Colonic mucosa (tissue), 4 donors: ENCODE measurements at places on chromosomes 6 and 20.

- no peak for DNase-seq
Observed at GRCh38 chr6:109515781-109516409, 32.9 kb upstream of the ZBTB24 start.

GRCh38 chr6:131717836-131718542 is 7.2 kb upstream of the CTAGE9 start:
- no peak for DNase-seq

DNA sequence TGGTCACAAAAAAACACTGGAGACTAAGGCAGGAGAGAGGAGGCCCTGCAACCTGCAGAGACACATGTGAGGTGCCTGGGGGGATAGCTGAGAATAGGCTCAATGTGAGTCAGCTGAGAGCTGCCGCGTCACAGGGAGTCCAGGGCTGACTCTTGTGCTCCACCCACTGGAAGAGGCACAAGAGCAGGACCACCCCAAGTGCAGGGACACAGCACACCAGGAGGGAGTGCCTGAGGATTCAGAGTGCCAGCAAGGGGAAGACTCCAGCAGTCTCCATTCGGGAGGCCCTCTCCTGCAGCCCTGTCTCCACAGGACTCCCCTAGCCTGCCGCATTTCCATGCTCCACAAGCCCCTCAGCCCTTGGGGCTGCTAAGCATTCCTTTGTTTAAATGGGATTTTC is 105.5 kb downstream of the HUS1B start:
- DNase-seq = no peak

DNA sequence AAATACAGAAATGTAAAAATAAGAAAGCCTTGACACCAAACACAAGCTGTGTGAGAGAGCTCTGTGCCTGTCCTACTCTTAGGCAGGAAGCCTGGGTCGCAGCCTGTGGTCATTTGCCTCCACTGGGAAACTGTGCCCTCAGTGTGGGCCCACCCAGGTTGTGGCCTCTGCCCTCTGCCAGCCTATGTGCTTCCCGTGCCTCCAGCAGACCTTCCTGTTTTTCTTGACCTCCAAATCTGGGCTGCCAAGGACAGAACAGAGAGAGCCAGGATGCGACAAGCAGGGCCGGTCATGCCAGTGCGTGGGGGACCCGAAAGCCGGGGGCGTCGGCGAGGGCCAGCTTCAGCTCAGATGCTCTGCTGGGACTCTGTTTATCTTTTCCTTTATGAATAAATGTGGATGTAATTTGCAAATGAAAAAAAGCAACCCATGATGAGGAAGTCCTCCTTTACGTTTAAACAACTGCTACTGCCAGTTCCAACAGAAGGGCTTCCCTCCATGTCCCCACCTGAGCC is 189.2 kb upstream of the EXOC2 start:
- DNase-seq = no peak

DNA sequence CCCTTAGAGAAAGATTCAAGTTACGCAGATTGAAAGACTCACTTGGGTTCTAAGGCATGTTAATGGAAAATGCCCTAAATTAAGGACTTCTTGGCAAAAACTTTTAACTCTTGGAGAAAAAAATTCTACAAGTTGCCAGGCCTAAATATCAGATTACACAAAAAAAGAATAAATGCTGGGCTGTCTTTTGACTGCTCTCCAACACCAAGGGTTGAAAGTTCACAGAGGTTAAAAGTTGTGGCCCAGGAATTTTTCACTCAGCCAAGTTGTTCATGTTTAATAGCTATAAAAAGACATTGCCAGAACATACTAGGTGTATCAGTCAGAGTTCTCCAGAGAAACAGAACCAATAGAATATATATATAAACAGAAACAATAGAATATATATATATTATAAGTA is 268.4 kb upstream of the PRND start:
- DNase-seq = no peak

DNA sequence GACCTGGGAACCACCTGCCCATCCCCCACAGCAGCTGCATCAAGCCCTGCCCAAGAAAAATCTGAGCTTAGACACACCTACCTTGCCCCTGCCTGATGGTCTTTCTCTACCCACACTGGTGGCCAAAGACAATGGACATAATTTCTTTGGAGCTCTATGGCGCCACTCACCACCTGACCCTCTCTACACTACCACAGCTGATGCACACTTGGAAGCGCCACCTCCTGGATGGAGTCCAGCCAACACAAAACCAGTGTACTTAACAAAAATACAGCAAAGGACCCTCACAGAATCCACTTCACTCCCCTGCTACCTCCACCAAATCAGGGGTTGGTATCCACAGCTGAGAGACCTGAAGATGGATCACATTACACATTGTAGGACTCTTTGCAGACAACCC is 39.7 kb upstream of the CLVS2 start:
- DNase-seq = no peak

- no peak for DNase-seq
Observed at GRCh38 chr20:50605136-50605535, 86.2 kb downstream of the RIPOR3 start.

- DNase-seq = no peak
Observed at GRCh38 chr6:150516199-150516598, 83.5 kb upstream of the PLEKHG1 start.

GRCh38 chr6:42393339-42393738 is 58.4 kb downstream of the TRERF1 start:
- DNase-seq = peak; percentile 53

GRCh38 chr20:61050336-61050890 is 201.6 kb upstream of the CDH4 start:
- DNase-seq = no peak

- no peak for DNase-seq
Observed at GRCh38 chr20:23368316-23369071, 6.5 kb downstream of the GZF1 start.

GRCh38 chr20:45372646-45373352 is 5.3 kb downstream of the TP53TG5 start:
- no peak for DNase-seq

DNA sequence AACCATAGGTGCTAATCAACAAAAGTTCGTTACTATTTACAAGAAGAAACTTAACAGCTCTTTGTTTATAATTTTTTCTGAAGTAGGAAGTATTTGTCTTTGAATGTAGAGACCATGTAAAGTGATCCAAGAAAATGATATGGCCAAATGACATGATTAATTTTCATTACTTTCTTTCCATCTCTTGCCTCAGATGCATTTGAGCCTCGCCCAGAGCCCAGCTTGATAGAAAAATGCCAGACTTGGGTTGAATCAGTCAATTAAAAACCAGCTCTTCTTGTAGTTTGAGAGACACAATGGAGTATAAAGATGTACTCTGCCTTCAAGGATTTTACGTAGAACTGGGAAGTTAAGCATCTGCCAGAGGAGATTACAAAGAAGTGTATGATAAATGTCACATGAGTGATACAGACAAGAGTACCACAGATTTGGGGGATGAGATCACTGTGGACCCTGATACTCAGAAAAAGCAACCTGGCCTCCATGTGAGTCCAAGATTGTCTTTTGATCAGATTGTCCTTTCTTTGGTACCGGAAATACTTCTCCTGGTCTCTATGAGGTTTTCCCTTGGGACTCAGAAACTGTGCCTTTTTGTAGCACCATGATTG is 92.5 kb upstream of the SUPT3H start:
- DNase-seq = no peak

GRCh38 chr20:39778847-39779604 is 816.9 kb downstream of the DHX35 start:
- no peak for DNase-seq

GRCh38 chr20:53657279-53657678 is 63.6 kb upstream of the ZNF217 start:
- DNase-seq = no peak

DNA sequence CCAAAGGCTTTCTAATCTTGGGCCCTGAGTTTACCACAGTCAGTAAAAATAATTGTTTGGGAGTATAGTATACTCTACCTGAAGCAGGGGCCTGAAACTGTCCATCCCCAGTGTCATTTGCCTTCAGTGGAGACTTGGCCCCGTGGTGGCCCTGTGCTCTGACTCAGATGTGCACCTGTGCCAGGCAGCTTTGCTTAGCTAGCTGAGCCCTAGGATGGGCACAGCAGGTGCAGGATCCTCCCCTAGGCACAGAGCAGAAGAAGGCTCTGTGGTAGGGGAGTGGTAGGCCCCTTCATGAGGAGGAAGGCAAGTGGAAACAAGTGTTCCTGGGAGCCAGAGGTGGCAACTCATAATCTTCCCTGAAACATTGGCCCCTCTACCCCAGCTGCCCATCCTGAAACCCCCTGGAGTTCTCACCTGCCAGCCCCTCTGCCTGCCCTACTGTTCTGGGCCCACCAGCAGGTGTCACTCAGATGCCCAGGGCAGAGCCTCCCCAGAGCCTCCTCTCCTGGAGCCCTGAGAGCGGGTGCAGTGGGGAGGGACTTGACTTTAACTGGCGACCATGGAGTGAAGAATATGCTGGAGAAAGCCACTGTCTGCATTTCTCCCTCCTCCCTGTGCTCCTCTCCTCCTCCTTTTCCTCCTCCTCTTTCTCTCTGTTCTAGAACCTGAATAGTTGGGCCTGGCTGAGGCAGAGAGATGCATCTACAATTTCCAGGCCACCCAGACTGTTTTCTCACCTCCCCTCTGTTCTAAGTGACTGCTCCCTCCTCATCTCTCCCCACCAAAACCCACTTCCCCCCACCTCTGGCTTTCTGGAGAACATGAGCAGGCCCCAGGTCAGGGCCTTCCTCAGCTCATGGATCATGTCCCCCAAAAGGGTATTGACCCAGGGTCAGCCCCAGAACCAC is 2.9 kb downstream of the CPNE5 start:
- no peak for DNase-seq

- DNase-seq = no peak
Observed at GRCh38 chr6:18324706-18325042, 60.3 kb upstream of the DEK start.

- no peak for DNase-seq
Observed at GRCh38 chr6:159053781-159054398, 9.1 kb upstream of the TAGAP start.

DNA sequence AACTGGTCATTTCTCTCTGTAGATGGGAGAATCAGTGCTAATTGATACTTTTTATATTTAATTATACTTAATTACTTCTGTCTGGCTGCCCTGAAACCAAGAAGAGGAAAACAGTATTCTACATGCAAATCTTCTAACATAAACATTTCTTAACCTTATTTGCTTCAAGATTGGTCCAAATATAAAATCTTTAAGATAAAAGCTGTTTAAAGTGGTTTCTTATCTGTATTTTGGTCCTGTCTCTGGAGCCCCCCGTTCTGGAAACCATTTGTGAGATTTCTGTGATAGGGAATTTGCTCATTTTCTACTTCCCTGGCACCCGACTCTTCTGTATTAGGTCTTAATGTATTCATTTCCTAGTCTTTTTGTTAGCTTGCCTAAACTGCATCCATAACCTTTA is 168.6 kb downstream of the RNF144B start:
- no peak for DNase-seq

GRCh38 chr20:50344232-50345071 is 153.8 kb downstream of the CEBPB start:
- DNase-seq = no peak

DNA sequence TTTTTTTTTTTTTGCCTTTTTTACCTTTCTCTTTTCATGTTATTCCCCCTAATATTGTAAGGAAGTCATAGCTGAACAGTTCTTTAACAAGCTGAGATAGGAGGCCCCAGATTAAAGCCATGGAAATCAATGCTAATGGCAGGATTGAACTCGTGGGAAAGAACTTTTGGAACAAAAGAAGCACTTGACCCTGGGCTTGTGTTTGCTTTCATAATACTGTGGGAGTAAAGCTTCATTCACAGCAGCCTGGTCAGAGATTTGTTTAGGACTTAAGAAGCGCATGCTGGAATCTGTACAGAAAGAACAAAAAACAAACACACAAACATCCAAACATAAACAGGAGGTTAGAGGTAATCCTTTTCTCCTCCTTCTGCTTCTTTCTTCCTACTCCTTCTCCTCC is 5.1 kb downstream of the HEY2 start:
- no peak for DNase-seq

DNA sequence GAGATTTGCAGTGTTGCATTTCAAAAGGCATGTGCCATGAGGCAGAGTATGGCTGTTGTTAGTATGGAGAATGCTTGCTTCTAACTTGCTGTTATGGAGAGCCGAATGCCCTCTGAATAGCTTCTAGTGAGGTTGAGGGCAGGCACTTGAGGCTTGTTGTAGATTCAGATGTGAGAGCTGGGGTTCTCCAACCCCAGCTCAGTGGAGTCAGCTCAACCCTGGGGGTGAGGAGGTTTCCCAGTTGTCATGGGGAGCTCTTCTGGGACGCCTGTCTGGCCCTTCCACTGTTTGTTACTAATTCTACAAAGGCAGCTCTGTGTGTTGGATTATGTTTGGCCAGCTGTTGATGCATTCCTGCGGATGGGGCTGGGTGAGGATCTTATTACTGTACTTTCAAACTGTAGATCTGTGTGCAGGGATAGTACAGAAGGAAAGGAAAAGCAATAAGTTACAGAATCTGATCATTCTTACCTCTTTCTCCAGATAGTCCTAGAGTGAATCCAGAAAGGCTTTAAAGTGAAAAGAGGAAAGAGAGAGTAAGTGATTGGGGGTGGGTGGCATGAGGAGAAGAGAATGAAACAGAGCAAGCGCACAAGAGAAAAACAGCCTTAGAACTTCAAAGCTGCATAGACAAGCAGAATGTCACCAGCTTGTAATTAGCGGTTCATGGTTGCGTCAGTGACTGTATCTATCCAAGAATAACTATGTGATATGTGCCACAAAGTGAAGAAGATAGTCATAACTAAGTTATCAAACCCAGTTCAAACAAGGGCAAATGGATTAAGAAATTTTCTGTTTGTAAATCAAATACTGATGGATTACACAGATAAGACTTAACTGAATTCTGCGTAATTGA is 148.7 kb downstream of the PRL start:
- DNase-seq = peak; percentile 21

DNA sequence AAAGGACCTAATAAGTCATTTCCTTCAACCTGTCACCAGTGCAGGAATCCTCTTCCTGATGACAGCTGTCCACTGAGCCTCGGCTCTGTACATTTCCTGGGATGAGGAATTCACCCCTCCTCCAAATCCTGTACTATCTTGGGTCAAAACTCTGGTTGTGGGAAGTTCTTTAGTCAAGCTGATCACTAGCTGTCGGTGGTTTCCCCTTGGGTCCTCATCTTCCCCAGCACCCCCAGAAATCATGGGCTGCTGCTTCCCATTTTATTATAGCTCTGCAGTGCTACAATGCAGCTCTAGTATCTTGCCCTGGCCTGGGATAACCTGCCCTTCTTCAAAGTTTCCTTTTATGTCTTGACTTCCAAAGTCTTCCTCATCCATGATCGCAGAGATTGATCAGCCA is 14.6 kb upstream of the ADA start:
- DNase-seq = no peak

DNA sequence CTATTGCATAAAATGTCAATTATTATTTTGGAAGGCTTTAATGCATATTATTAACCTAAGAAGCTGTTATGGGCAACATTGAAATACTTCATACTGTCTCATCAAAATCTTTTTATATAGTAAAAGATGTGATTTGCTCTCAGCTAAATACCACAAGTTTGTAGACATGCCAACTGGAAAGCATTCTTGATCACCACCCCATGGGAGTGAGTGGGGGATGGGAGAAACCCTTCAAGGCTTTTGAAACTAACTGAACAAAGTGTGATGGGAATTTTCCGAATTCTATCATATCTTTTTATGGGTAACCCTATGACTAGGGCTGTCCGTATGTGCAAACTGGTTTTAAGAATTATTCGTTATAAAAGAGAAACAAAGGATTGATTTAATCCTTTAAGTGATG is 377.3 kb upstream of the JAG1 start:
- DNase-seq = no peak
